ENCODE measurements at places on chromosomes 5 and 9. TPM values are rescaled to one million over a fixed set of nuclear protein-coding genes. Genes with fewer than 3 reads are reported as not detected.

The ANXA6 gene
- 328 TPM for total RNA-seq

The OLFM1 gene
- not detected for total RNA-seq

The DOLK gene
- 5.7 TPM for total RNA-seq

The DAPK1 gene
- total RNA-seq, result 1.7 TPM

The C6 gene
- total RNA-seq, result not detected

The CD72 gene
- total RNA-seq, result 15.5 TPM

The TICAM2 gene
- 0.96 TPM for total RNA-seq

Measured in activated CD8-positive, alpha-beta T cell treated with anti-CD3 and anti-CD28 coated beads for 36 hours (primary cell).